ENCODE measurements at places on chromosomes 12 and 14. TPM values are rescaled to one million over a fixed set of nuclear protein-coding genes. Genes with fewer than 3 reads are reported as not detected.

Gene DYRK2
- 22.5 TPM for total RNA-seq

DNA sequence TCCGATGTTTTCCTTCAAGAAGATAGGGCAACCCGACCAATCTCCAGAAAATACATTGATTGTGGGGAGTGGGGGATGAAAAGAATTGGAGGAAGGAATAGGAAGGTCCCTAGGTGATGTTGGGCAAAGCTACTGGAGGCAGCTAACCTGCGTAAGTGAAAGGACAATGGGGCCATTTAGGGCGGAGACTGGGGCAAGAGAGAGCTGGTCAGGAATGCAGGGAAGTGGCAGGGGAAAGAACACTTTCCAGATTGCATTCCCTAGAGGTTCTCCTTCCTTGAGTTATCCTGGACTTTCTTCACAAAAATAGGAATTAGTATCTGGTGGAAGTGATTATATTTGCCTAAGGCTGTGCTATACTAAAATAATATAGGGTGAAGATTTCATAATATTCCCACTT, 151.8 kb upstream of the HMGA2 start:
- no peak for DNase-seq

DNA sequence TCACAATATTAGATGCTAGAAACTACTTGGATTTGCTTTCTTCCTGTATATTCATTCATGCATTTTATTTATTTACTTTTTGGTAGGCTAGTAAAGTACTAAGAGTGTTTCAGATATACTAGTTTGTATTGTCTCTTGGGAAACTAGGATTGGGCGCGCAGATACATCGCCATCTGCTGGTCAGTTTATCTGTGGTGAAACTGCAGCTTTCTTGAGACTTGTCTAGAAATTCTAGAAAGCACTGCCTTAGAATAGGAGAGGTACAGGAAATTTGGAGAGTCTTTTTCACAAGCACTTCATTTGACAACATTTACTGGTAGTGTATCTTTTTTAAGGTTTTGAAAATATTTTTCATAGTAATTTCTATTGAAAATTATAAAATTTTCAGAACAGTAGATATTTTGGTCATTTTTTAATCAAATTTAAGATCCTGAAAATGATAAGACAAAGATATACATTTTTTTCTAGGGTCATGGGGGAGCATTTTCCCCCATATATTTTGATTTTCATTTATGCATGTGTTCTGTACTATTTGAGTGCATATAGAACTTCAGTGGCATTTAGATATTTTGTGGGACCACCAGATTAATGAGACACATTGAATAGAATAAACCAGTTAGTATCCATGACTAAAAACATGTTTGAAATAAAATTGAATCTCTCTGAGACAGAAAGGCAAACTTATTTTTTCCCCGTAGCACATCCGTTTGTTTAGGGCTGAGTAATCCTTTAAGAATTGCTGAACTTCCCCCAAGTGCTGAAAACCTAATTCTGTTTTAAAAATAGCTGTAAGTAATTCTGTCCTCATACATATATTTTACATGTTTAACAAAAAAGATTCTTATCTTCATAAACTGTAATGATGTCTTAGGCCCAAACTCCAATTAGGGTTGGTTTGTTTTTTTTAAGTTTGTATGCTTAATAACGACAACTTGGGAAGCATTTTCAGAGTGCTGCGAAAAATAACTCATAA, 44.5 kb downstream of the SLC38A6 start:
- peak; percentile 72 for DNase-seq

Gene FAM90A1
- not detected for total RNA-seq

DNA sequence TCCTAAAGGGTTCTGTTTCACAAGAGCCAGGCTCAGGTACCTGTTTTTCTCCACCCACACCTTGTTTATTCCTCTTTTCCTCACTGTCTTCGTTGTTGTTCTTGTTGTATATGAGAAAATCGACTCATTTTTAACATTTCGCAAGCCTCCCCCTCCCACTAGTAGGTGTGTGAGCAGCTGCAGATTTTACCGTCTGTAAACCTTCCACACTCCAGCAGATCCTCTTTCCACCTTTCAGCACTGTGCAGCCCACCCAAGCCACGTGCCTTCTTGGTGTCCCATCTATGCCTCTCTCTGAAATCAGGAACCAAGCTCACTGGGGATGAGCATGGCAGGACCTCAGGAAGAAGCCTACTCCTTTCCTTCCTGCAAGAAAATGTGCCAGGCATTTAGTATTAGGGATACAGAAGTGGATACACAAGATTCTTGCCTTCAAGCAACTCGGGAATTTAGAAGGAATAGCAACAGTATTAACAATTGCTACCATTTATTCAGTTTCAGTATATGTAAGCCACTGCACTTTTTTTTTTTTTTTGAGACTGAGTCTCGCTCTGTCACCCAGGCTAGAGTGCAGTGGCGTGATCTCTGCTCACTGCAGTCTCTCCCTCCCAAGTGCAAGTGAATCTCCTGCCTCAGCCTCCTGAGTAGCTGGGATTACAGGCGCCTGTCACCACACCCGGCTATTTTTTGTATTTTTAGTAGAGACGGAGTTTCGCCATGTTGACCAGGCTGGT, 113.6 kb downstream of the CHST11 start:
- DNase-seq, result no peak

DNA sequence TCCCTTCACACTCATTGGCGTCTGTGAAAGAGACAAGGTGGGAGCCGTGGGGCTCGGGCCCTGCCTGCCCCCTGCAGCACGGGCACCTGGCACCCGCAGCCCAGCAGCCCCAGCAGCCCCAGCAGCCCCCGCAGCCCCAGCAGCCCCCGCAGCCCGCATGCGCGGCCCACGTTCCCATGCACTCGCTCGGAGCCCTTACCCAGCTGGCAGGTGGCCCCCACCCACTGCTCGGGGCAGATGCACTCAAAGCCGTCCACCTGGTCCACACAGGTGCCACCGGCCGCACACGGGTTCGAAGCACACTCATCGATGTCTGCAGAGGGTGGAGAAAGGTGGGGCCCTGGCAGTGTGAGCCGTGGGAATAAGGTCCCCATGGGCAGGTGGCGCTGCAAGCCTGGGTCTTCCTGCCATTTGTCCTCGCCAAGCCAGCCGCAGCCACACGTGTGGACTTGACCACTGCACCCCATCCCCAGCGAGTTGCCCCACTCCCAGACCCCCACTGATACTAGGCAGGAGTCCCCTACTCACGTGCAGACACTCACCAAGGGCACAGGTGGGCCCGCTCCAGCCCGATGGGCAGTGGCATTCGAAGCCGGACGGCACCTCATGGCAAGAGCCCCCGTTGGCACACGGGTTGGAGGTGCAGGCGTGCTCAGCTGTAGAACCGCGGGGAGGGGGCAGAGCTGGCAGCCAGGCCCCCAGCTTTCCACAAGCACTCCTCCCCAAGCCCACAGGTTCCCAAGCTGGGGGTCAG, 17.3 kb downstream of the JAG2 start:
- DNase-seq, result no peak

Gene HRK
- total RNA-seq, result 0.06 TPM

Gene ATF7
- 3.7 TPM for total RNA-seq

Gene CCDC175
- total RNA-seq, result not detected

DNA sequence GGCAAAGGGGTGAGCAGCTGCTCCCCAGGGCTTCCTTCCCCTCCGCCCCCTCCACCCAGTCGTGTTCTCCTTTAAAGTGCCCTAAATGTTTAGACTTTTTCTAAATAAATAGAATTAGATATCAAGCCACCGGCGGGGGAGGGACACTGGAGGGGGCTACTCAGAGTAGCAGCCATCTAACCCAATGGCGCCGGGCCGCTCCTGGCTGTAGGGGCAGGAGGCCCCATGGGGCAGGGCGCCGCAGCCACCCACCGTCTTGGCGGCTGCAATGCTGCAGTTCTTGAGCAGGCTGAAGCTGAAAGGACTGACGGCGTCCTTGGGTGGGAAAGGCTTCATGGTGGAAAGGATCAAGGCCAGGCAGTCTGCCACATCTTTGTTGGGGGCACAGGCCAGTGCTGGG, 13.1 kb downstream of the SLC39A5 start:
- DNase-seq, result no peak

DNA sequence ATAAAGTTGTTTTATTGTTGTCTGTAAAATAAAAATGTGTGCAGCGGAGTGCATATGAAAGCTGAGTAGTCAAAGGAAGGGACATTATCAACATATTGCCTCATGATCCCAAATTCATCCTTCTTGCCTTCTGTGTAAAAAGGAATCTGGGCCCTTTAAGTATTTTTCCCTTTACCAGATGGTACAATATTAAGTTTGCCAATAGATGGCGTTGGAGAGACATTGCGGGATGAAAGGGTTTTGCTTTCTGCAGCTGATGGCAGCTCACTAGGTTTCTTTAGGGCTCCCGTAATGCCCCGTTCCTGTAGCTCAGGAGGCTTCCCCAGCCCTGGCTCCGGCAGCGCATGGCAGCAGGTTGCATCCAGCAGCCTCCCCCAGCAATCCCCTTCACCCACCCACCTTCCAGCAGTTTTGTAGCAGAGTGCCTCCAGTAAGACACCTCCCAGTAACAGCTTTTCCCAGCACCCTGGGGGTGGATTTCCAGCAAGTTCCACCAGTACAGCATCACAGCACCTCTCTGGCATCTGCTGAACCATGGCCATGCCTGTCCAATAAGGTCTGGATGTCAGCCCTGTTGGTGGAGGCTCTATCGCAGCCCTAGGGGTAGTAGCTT, 354.4 kb downstream of the MED13L start:
- peak; percentile 62 for DNase-seq

DNA sequence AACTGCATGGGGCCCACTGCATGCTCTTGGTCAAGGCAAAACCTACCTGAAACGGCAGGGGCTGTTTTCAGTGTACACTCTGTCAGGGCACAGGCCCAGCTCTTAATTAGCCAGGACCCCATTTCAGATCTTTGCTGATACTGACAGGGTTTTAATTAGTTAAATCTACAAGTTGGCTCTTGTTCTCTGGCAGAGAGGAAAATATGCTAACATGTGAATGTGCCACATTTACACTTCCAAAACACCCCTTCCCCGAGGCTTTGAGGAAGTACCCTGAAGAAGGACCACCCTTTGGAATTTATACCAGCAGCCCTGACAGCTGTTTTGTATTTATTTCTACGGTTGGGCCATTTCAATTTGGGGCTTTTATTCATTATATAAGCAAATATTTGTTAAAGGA, 66.3 kb downstream of the OTX2 start:
- DNase-seq, result no peak

DNA sequence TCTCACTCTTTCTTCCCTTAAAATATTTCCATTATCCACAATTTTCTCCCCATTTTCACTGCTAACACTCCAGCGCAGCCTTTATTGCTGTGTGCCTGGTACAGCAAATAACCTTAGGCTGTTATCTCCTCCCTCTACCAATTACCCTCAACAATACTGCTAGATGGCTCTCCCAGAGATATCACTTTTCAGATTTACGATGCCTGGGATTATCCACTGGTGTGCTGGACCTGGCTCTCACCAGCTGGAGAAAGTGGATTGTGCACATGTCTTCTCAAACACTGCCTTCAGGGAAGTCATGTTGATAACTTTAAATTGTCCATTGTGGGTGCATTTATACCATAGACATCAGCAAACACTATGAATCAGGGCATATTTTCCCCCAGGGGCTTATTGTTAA, 101.9 kb upstream of the ADAMTS20 start:
- DNase-seq, result no peak

Gene MNAT1
- total RNA-seq, result 66.9 TPM

DNA sequence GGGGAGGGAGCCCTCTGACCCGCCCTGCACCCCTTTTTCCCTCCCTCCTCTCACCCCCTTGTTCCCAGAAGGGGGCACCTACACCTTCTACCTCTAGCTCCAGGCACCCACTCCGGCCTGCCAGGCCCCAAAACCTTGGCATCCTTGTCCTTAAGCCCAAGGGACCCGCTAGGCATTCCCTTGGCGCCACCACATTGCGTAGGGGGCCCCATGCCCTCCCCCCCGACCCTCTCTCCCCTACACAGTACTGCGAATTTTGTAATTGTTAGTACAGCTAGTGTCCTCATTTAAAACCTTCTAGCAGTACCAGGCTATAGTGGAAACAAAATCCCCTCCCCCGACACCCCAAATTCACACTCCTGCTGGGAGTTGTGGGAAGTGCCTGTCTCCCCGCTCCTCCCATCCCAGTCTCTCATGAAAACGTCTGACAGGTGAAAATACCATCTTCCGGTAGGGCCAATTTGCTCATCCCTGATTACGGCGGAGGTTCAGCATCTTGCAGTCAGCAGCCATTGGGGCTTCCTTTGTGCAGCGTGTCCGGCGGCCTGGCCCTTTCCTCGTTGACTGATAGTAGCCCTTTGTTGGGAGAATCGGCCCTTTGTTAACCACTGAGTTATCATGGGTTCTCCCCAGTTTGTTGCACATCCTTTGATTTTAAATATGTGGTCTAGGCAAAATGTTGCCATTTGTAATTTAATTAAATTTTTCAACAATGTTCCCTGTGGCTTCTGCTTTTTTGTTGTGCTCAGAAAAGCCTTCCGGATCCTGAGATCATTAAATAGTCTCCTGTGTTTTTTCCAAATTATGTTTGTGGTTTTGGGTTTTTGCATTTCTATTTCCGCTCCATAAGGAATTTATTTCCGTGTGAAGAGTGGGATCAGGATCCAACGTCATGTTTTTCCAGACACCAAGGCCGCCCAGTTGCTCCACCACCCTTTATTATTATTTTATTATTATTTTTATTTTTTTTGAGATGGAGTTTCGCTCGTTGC, 7.9 kb upstream of the CEP170B start:
- DNase-seq, result no peak

- DNase-seq, result no peak
Measured at GRCh38 chr12:123726962-123727361, 14.8 kb downstream of the ATP6V0A2 start.

Gene PTMS
- 148 TPM for total RNA-seq

DNA sequence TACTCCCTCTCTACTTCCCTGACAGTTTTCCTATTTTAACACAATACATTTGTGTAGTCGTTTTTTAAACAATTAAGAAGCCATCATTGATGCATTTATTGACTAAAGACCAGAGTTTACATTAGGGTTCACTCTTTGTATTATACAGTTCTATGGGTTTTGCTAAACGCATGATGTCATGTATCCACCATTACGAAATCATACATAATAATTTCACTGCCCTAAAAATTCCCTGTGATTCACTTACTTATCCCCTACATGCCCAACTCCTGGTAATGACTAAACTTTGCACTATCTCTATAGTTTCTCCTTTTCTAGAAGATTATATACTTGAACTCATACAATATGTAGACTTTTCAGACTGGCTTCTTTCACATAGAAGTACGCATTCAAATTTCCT, 1016.5 kb upstream of the FOXG1 start:
- no peak for DNase-seq

Gene KRT71
- total RNA-seq, result not detected

DNA sequence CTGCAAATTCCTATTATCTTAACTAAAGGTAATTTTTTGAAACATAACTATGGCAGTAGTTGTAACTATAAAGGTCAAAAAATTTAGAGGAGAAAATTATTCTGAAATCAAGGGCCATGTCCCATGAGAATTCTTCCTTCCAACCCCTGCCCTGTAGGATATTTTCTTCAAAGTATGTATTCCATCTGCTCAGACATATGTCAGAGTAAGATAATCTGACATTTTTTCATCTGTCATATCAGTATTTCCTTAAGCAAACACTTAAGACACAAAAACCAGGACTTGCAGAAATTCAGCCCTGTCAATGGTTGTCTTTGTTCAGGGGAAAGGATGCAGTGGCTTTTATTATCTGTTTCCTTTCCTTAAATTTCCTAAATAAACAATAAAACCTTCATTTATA, 36.3 kb downstream of the ACSS3 start:
- no peak for DNase-seq

Data from HT1080 (cell line).